ENCODE measurements at places on chromosomes 5 and 9.

DNA sequence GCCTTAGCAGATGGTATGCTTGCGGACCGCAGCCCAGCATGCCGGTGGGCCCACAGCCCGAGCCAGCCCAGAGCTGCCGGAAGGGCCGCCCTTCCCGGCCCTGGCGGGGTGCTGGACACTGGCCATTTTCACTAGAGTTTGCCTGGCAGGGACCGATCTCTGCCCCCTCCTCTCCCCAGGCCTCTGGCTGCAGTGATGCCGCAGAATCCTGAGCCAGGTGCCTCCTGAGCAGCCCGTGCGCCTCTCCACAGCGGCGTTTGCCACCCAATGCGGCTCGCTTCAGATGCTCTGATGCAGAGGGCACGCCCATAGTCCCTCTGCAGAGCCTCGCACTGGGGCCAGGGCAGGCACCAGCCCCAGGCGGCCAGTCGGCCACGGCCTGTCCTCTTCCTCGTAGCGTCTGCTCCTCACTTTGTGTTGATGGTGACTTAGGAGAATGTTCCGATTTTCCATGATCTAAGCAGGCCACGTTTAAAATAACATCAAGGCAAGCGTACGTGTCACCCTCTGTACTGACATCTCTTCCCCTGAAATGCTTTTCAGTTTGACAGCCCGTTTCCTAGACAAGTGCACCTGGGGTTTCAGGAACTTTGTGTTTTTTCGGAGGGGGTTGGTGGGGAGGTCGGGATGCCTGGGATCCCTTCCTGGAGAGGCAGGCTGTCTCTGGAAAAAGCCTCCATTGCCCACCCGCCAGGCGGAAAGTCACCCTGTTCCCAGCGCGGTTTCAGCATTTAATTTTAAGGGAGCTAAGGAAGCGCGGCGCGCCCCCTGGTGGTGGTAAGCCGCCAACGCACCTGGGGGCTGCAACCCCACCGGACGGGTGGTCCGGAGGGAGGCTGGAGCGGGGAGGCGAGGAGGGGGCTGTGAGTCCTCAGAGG, 29.8 kb upstream of the HMCN2 start:
- peak; percentile 65 for DNase-seq

- DNase-seq = no peak
Measured at GRCh38 chr5:78577071-78577807, 71.3 kb downstream of the LHFPL2 start.

GRCh38 chr5:179265514-179266290, 79.6 kb downstream of the ADAMTS2 start:
- no peak for DNase-seq

GRCh38 chr5:65059681-65060598, 291.2 kb downstream of the CWC27 start:
- no peak for DNase-seq

GRCh38 chr5:75214928-75215327, 21.8 kb downstream of the ANKRD31 start:
- DNase-seq = no peak

All from memory B cell (primary cell).